ENCODE measurements at places on chromosomes 7 and 10.
A peak's percentile ranks its signal among the peaks of the same experiment; 100 is the strongest.

GRCh38 chr10:118562851-118563250 is 32.6 kb downstream of the PRLHR start:
- peak; percentile 18 for DNase-seq

DNA sequence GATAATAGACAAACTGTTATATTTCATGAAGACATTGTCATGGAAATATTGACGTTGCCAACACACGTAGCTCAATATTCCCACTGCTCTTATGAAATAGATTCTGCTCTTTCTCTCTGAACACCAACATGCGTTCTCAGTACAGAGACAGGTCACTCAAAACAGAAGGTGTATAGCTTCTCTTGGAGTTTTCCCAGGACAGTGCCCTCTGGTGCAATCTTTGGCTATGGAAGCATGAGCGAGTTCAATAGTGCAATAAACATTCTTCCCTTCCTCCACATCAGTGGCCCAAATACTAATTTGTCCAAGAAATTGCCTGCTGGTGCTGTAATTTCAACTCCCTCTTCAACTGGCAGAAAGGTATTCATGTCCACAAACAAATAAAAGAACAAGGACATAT is 145.3 kb downstream of the MAGI2 start:
- DNase-seq = no peak

DNA sequence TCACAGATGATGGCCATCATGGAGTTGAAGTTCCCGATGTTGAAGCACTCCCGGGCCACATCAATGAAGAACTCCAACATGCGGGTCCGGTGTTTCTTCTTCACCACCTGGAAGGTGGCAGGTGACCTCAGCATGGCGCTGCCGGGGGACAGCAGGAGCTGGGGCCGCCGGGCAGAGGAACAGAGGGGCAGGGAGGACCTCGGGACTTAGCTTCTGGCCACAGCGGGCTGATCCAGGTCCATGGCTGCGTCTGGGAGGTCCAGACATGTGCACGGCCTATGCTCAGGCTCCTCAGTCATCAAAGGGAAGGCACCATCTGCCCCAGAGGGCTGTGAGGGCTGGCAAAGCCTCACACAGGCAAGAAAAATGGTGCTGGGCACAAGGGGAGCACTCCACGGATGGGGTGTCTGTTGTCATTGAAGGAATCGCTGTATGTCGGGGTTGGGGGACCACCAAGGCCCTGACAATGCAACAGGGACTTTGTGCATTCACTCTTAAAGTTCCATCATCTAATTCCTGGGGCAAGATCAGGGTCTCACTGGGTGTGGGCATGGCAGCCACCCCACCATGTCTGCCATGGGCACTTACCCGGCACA is 60.9 kb downstream of the CSGALNACT2 start:
- DNase-seq = no peak

DNA sequence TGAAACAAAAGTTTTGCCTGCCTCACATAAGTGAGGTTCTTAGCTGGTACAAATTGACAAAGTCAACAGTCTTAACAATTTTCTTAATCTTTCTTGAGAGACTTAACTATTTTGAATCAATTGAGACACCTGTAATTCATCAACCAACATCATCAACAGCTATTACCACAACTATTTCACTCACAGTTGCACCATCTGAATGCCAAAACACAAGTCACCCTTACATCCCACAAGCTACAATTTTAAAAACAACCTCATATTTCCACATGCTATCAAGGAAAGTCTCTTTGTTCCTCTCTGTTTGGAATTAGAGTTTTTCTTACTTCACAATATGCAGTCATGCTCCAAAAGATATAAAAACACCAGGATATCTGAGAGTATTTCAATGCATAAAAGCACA is 4.9 kb downstream of the SMURF1 start:
- no peak for DNase-seq

DNA sequence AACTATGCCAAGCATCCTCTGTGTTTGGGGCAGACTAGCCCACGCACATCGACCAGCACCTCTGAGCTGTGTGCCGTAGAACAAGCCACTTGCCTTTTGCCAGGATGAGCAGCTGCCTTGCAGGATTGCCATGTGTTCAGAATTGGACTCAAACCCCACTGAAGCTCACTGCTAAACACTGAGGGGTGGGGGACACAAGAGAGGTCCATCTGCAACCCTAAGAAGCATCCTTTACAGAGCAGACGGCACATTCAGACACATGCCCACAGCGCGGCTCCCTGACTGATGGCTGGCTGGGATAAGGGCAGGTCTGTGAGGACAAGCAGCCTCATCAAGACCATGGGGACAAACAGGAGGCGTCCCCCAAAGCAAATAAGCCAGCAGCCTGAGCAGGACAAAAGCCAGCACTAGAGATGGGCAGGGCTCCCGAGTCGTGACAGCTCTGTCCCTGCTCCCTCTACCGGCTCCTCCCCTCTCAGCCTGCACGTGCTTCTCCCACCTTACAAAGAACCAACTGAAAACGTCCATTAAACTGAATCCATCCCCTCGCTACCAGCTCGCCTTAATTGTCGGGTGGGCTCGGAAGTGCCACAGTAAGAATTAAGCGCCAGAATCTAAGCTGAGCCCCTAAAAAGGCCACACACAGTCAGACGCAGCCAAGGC is 114.2 kb downstream of the PRKAG2 start:
- no peak for DNase-seq

DNA sequence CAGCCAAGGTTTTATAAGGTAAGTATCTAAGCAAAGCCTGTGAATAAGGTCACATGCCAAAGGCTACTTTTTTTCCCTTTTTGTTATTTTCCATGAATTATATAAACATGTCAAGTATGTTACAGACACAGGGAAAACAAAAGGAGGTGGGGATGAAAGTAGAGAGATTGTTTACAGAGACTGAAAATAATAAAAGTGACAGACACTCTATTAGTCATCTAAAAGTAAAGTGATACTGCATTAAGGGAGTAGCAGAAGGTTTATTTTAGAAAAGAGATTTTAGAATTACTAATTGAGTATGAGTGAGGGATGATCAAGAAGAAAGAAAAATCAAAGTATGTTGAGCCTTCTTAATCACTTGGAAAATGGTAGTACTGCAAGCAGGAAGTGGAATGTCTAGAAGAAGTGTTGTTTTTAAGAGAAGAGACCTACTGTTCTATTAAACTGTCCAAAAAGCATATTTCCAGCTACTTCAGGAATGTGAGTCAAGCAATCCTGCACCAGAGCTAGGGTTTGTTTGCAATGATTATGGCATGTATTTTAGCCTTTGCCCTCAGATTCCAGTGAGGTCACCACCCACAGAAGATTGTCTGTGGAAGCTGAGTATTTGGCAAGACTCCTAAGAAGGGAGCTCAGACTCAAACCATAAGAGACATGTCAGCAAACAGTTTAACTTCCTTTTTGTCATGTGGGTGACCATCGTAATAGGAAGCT is 177.9 kb upstream of the PLXDC2 start:
- DNase-seq = peak; percentile 77

- DNase-seq = no peak
Measured at GRCh38 chr10:3033925-3034324, 33.4 kb upstream of the PFKP start.

- DNase-seq = no peak
Measured at GRCh38 chr7:38051311-38051710, 126.7 kb upstream of the STARD3NL start.

GRCh38 chr10:77281719-77282118 is 355.9 kb downstream of the KCNMA1 start:
- DNase-seq = peak; percentile 54

DNA sequence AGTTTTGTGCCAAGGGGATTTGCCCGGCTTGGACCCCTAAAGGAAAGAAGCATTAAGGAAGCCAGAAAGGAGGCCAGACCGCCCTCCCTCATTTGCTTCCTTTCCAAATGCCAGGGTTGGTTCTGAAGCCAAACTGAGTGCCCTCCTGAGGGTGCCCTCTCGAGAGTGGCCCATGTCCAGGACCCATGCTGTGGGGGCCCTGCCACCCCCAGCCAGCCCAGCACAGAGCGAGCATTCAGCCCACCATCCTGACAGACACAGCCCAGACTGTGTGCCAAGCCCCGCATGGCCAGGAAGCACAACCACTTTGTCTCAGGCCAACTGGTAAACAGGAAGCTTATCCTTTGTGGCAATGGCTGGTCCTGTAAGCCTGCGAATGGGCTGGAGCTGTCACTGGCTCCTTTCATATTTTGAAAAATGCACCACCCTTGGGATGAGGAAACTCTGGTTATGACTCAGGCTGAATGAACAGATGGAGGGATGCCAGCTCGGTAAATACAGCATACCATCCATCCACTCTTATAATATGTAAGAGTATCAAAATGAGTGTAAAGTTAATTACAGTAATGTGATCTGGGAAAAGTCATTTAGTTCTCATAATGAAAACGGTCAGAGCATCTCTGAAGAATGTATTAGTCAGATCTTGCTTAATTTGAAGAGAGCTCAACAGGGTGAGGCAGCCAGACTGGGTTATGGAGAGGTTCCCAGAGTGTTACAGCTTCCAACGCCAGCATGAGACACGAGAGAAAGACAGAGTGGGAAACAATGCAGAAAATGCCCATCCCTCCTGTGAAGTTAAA is 65.0 kb downstream of the STK17A start:
- peak; percentile 76 for DNase-seq
